ENCODE measurements at places on chromosomes 3 and 15.

- DNase-seq: no peak
Observed at GRCh38 chr15:85362436-85363081, 17.8 kb upstream of the AKAP13 start.

DNA sequence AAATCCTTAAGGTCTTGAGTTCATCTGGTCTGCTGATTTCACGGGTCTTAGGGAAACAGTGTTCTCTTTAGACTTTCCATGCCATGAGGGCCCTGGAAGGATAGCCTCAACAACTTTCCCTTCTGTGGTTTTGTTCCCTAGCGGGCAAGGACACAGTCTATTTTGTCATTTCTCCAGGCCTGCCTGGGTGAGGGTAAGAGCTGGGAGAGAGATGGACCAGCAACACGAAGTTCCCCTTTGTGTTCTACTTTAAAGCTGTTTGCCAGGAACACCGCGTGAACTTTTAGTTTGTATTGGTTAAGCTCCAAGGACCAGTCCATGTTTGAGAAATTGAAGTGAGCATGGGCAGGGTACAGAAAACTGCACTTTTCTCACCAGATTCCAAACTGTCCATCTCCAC is 20.9 kb downstream of the ST3GAL6 start:
- DNase-seq: no peak

DNA sequence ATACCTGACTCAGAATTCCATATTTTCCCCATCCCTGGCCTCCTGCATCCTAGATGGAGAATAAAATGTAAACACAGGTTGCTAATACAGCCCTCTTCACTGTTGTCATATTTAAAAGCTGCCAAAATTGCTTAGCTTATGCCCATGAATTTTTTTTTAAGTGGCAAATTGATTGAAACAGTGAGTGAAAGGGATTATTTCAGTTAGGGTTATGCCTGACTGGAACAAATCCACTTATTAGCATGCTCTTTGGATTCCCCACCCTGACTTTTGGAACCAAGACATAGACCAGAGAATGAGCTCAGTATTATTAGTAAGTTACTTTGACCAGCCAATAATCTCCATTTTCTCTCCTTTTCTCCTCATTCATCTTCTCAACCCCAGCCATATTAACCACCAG is 244.7 kb downstream of the FEZF2 start:
- DNase-seq: no peak

GRCh38 chr3:120615847-120616609 is 19.9 kb downstream of the NDUFB4 start:
- DNase-seq: no peak

- DNase-seq: no peak
Observed at GRCh38 chr3:167783781-167784180, 48.3 kb downstream of the SERPINI1 start.

DNA sequence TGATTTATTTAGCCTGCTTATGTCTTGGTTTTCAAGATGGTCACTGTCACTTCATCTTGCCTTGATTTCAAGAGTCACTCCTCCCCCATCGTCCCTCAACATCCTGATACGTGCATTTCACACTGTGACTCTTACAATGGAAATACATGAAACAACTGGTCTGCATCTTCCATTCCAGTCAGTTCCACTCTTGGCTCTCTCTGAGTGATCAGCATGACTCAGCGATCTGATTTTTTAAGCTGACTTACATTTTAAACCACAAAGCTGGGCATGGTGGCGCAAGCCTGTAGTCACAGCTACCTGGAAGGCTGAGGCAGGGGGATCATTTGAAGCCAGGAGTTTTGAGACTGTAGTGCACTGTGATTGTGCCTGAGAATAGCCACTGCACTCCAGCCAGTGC is 271.2 kb upstream of the ROPN1 start:
- DNase-seq: no peak

DNA sequence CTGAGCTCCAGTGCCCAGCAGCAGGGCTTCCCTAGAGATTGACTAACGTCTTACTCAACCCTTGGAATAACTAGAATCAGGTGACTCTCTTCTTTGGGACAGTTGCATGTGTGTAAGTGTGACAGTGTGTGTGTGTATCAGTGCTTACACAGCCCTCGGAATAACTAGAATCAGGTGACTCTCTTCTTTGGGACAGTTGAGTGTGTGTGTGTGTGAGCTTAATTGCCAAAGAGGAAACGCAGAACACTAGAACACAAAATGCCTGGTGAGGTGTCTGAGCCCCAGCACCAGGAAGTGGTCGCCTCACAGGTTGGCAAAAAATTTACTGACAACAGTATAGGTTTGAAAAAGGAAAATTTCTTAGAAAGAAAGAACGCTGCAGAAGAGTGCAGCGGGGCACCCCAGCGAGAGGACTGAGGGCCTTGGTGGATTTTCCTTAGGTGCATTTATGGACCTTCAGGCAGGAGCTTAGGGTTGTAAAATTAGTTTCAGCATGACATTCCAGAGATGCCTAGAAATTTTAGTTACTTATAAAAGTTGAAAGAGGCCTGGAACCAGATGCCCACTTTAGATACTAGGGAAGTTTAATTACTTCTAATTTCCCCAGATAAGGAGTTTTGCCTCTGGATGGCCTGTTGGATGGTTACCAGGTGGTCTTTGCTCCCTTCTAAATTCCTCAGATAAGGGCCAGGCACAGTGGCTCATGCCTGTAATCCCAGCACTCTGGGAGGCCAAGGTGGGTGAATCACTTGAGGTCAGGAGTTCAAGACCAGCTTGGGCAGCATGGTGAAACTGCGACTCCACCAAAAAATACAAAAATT is 3.7 kb upstream of the WDR82 start:
- no peak for DNase-seq

DNA sequence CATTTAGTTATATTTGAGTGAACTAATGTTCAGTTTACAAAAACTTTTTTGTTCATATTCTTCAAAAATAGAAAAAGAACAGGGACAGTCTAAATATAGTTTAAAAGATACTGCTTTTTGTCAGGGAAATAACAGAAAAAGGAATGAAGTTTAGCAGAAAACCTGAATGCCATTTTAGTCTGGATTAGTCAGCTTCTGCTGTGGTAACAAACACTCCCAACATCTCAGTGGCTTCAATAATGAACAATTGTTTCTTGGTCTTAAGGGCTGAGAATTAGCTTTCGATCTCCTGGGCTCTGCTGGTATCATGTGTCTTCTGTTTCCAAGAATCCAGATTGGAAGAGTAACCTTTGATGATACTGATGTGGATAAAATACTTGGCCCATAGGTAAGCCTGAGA is 12.4 kb upstream of the USP13 start:
- no peak for DNase-seq

GRCh38 chr3:11035757-11036505 is 43.4 kb downstream of the SLC6A1 start:
- DNase-seq: no peak

GRCh38 chr3:151227807-151228665 is 25.0 kb upstream of the GPR171 start:
- peak; percentile 74 for DNase-seq

DNA sequence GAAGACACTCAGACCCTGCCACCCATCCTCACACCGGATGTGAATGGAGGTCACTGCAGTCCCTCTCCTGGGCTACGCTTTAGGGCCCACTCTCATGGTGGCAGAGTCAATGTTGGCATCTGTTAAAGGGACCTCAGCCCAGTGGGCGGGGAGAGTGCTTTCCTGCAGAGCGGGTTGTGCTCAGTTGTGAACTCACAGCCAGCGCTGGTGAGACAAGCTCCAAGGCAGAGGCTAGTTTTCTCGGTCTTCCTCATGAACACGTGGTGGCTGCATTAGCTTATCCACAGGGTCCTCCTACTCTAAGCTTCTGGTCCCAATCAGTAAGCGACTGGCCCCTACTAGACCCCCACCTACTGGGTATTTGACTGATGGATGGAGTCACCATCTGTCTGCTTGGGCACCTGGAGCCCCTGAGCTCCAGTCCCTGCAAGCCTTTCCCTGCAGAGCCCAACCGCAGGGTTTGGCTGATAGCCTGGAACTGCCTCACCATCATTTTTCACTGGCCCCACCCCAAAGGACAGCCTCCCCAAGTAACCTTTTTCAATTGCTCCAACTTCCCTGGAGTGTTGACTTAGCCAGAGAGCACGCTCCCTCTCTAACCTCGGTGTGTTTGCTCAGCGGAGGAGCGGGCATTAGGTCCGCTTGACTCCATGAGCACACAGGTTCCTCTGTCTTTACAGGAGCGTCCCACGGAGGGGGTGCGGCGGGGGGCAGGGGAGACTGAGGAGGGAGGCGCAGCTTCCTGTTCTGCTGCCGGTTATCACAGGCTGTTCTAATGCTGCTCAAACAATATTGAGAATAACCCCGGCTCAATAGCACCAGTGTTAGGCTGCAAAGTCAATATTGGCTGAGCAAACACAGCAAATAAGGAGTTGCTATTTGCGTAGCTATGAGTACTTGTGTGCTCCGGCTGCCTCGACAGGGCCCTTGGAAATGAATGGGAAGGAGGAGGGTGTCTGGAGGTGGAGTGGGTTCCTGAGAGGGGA is 141.7 kb downstream of the RPLP1 start:
- DNase-seq: no peak

DNA sequence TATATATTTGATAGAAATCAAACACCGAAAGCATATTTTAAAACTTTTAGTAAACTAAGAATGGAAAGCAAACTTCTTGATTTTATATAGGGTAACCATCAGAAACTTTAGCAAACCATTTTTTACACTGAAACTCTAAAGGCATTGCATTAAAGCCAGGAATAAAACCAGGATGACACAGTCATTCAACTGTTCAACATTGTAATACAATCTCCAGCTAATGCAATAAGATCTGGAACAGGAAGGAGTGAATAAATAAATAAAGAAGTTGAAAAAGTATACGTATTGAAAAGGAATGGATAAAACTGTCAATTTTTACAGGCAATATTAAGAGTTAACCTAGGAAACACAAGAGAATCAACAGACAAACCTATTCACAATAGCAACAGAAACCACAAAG is 181.9 kb upstream of the TTC14 start:
- DNase-seq: no peak

DNA sequence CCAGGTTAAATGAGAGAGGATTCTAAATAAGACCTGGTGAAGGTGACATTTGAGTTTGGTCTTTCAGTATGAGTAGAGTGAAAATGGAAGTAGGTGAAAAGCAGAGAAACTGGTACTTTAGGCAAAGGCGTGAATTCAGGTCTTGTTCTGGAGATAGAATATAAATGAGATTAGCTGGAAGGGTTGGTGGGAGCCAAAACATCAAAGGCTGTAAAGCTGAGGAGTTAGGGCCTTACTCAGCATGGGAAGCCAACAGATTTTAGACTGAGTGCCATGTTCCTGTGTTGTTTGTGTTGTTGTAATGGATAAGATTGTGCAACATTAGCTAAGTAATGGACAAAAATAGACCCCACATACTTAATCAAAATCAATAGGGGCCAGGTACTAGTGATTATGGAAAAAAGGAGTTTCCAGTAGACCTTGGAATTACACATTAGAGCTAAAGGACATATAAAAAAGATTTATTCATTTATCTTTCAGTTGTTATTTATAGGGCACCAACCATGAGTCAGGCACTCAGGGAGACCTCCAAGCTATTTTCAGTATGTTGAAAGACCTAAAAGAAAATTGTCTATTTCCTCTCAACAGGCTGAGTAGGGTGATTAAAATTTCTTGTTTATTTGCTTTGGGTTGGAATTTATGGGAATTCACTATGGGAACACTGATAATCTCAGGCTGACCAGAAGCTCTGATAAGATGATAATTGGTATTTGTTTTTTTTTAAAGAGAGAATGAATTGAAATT is 20.8 kb downstream of the ARL14 start:
- no peak for DNase-seq

DNA sequence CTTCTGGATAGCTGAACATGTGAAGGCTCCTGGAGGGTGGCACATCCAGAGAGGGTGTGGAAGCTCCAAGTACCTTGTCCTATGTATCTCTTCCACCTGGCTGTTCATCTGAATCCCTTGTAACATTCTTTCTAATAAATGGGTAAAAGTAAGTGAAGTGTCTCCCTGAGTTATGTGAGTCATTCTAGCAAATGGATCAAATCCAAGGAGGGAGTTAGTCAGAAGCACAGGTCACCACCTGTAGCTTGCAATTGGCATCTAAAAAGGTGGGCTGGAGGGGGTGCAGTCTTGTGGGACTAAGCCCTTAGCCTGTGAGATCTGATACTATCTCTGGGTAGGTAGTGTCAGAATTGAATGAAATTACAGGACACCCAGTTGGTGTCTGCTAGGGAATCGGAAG is 71.0 kb downstream of the WWTR1 start:
- DNase-seq: no peak

DNA sequence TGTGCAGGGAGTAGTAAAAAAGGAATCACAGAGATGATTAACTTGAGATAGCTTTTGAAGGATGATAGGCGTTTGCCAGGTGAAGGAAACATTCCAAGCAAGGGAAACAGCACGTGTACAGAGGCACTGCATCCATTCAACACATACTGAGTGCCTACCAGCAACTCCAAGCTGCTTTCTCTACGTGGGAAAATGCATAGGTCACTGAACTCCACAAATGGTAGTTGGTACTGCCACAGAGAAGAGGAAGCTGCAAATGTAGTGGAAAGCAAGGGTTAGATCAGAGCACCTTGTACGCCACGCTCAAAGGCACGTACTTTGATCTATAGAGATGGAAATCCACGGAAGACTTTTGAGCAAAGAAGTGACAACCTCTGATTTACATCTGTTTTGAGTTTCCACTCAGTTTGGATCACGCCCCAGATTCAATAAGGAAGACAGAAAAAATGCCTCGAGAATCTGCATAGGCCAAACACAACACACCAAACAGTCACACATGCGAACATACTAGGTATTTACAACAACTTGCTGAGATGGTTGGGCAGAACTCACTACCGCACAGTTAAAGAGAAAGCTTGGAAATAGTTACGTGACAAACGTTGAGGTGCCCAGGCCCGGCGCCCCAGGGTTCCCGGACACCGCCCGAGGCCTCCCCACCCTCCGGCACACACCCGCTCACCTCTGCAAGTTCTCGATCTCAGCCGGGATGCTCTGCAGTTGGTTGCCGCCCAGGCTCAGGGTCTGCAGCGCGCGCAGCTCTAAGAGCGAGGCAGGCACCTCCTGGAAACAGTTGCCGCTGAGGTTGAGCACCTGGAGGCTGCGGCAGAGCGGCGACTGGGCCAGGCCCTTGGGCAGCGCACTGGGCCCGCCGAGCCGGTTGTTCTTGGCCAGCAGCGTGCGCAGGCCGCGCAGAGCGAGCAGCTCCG is 826 bp downstream of the LRRC58 start:
- DNase-seq: peak; percentile 37

DNA sequence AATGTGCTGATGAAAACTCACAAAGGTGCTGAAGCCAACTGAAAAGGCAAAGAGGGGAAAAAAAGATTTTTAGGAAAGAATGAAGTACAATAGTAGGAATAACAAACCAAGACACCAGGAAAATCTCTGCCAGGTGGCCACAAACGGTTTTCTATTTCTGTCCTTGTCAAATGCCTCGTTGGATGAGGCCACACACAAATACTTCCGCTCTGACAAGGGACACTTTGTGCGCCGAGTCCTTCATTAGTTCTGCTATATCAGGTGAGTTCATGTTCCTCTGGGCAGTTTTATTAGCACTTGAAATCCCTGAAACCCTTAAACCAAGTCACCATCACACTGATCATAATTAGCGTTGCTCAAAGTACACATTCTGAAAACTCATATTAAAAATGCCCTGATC is 373.1 kb downstream of the VPS13C start:
- no peak for DNase-seq
